ENCODE measurements at places on chromosomes 16 and 17.

DNA sequence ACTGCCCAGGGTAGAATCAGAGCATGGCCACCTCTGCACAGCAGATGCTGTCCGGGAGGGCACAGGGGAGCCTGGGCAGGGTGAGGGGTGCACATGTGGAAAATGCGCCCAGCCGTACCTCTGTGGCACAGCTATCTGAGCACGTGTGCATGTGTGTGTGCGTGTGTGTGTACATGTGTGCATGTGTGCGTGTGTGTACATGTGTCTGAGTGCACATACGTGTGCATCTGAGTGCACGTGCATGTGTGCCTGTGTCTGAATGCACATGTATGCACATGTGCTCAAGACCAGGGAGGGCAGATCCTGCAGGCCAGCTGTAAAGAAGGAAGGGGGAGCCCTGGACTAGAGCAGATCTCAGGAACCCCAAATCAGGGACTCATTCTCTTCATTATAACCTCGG, 37.3 kb upstream of the ENPP7 start:
- DNase-seq, result no peak

DNA sequence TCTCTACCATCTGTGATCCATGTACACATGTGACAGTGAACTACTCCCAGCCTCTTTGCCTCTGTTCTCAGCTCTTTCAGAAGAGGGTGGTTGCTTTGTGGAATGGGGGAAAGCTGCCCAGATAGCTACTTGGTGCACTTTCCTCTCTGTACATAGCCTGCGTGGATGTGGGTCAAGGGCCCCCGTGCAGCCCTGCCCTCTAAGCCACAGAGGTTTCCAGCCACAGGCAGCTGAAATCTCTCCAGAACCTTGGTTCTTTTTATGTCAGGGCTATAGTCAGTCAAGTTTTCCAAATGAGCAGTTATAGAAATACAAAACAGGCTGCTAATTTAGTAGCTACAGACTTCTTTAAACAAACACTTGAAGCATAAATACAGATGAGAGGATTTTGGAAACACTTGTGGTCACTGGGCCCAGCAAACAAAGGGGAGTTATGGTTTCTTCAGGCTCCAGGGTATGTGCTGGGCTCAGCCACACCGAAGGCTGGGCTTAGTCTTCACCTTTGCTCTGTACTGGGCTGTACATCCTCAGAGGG, 199.7 kb upstream of the ASIC2 start:
- no peak for DNase-seq

GRCh38 chr17:16255481-16255921, 38.5 kb downstream of the PIGL start:
- DNase-seq, result no peak

DNA sequence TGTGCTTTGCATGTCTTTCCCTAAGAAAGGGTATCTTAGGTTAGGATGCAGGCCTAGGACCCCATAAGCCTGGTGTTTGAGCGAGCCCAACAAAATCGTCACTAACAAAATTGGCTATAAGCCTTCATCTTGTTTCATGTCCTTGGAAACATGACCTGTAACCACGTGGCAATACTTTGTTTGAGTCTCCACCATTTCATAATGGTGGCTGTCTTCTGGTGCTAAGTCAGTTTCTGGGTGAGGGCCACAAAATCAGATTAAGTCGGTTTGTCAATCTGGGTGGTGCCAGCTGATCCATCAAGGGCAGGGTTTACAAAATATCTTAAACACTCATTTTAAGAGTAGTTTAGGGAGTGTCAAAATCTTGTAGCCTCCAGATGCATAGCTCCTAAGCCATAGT, 33.0 kb downstream of the C16orf54 start:
- DNase-seq, result no peak

GRCh38 chr16:54931120-54932014, 702 bp downstream of the IRX5 start:
- no peak for DNase-seq

- DNase-seq, result no peak
Observed at GRCh38 chr17:69733171-69734012, 318.9 kb downstream of the MAP2K6 start.

- DNase-seq, result no peak
Observed at GRCh38 chr17:43453331-43453812, 30.4 kb upstream of the DHX8 start.

GRCh38 chr17:82200743-82201497, 11.7 kb downstream of the CCDC57 start:
- DNase-seq, result no peak

GRCh38 chr16:4106516-4106915, 9.7 kb downstream of the ADCY9 start:
- DNase-seq, result no peak

DNA sequence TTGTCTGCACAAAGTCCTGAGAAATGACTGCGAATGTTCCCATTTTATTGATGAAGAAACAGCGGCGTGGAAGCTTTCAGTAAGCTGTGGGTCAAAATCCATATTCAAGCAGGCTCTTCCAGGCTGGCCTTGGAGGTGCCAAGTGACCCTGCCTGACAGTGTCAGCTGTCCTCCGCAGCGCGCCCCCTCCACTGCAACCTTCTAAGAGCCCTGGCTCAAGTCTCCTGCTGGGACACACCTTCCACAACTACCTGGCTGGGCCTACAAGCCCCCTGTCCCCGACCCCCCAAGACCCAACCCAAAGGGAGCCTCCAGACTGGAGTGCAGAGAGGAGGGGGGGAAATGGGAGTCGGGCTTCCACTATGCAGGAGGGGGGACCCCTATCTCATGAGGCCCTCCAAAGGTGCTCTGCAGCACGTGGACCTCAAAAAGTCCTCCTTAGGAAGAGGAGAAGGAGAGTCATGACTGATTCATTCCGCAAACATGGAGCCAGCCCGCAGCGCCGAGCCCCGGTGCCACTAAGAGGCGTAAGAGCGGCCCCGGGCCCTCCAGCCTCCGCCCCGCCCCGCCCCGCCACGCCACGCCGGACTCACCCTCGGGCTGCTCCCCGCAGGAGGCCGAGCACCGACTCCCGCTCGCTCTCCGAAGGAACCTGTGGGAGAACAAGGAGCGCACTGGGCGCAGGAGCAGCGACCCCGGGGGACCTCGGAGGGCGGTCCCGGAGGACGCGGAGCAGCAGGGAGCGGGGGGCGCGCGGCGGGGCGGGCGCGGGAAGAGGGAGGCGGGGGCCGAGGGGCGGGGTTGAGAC, 574 bp downstream of the MPP3 start:
- DNase-seq, result no peak

DNA sequence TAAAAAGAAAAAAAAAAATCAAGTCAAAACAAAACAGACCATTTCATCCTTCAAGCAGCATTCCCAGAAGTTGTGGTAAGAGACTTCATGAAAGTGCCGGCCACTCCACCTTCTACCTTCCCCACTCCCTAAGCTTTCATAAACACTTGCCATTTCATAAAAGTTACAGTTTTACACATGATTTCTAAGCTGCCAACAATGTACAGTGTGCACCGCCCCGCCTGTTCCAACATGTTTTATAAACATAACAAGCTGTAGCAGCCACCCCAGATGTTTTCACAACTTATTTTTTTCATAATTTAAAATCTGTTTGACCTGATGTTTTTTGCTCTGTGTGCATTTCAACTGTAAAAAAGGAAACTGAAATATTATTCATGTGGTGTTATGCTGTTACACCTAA, 608.1 kb downstream of the TOX3 start:
- no peak for DNase-seq

GRCh38 chr17:11023639-11024479, 186.0 kb upstream of the PIRT start:
- DNase-seq, result no peak

DNA sequence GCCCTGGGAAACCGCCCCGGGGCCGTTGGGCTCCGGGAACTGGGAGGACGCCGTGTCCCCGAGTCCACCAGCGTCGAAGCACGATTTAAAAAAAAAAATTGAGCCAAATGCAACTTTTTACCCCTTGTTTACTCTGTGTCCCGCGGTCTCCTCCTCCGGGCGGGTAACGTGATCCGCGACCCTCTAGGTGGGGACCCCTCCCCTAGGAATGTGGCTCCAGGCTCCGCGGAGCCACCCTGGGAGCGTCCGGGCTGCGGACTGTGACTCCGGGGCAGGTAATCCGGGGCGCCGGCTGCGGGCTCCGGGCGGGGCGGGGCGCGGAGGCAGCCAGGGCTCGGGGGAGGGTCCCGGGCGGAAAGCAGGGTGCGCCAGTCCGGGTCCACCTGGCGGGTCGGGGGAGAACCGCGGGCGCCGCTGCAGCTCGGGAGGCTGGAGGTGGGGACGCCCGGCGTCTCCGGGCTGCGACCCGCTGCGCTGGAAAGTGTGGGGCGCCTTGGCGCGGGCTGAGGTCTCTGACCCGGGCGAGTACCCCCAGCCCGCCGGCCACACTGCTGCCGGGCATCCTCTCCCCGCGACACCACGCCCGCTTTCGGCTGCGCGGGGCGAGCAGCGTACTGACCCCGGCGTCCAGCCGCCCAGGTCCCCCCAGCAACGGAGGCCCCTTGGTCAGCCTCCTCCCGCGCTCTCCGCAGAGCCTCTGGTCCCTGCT, 852 bp upstream of the HELZ start:
- DNase-seq, result no peak

GRCh38 chr16:10562361-10562899, 18.0 kb downstream of the EMP2 start:
- DNase-seq, result no peak

DNA sequence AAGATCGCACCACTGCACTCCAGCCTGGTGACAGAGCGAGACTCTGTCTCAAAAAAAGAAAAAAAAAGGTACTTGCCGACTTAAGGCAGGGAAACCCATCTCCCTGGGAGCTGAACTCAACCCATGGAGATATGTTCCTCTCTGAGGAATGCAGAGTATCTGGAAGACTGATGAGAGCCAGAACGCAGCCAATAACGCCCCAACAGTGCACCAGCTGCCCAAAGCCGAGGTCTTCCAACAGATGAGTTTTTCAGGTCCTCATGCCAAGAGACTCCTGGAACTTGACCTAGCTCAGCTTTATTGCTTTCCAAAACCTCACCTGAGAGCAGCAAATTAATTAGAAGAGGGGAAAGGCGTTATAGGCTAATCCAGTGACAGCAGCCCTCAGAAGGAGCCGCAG, 9.4 kb downstream of the ELAC2 start:
- DNase-seq, result no peak
